NCI-H774 (cell line): ENCODE measurements at places on chromosomes 16 and 17.

- no peak for DNase-seq
Observed at GRCh38 chr16:88896238-88897070, 30.0 kb upstream of the PABPN1L start.

GRCh38 chr17:11404431-11405276 lies 163.6 kb downstream of the SHISA6 start:
- DNase-seq = no peak

GRCh38 chr17:60354223-60354622 lies 37.7 kb downstream of the USP32 start:
- no peak for DNase-seq

DNA sequence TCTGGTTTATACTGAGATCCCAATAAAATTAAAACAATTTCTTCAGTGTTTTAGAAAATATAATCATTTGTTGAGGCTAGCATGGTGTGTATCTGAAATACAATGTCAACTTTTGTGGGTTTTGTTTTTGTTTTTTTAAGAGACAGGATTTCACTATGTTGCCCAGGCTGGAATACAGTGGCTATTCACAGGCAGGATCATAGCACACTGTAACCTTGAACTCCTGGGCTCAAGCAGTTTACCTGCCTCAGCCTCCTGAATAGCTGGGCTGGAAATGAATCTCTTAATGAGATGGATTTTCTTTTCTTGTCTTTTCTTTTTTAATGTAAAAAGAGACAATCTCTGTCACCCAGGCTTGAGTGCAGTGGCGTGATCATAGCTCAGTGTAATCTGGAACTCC lies 12.1 kb downstream of the DDX42 start:
- DNase-seq = no peak

GRCh38 chr16:67726106-67727034 lies 7.3 kb upstream of the GFOD2 start:
- no peak for DNase-seq

DNA sequence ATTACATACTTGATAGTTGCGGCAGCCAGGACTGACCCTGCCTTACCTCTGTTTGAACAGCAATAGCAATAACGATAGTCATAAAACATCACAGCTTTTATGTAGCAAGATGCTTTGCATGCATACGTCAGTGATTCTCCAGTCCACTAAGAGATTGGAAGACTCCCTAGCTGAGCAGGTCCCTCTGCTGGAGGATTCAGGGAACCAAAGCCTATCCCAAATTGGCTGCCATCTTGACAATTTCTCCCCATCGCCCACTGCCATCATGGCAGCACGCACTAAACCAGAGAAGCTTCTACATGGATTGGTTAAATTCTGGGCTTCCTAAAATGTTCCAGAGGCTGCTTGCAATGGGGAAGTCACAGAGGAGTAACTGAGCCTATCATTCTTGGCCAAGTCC lies 360.6 kb upstream of the XYLT1 start:
- DNase-seq = no peak

DNA sequence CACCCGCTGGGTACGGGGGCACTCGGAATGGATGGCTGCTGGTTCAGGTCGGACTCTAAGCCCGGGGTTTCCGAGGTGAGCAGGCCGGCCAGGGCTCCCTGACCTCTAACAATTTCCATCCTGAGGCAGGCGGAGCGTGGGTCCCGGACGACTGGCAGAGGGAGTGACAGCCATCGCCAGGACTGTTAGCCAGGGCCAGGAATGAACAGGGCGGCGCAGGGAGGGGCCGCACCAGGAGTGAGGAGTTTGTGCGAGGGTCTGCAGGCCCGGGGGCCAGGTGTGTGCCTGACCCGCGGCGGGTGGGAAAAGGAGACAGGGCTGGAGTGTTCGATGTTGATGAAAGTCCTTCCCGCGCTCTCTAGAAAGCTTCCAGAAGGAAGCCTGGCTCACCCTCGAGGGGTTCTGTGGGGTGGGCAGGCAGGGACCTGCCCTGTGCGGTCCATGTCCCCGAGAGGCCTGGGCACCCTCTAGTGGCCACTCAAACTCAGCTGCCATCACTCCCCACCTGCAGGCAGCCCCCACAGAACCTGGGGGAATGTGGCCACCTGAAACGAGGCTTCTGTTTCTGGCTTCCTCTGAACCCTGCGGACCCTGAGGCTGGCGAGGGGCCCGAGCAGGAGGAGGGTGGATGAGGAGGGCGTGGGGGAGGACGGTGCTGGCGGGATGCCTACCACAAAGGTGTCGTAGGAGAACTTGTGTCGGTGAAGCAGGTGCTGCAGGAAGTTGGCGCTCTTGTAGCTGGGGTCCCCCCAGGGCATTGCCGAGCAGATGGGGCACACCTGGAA lies 8.2 kb downstream of the RNF166 start:
- no peak for DNase-seq
